NCI-H748 treated with DMSO at 0.1 percent for 48 hours (cell line): ENCODE measurements at places on chromosomes 7 and 10.

DNA sequence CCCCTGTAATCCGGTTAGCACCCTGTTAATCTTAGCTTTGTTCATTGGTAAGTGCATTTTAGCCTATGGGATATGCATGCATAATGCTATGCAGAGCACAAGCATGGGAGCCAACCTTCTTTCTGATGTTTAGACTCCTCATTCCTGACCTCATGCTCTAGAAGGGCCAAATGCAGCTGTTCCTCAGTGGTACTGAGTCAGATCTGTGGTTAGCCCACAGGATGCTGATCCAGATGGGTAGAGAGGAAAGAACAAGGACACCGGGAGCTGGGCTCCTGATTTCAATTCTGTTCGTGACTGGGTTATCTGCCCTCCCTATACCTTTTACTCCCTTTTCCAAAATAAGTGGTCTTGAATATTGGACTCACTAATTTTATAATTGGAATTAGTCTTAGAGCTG lies 31.7 kb upstream of the C10orf90 start:
- DNase-seq = no peak

DNA sequence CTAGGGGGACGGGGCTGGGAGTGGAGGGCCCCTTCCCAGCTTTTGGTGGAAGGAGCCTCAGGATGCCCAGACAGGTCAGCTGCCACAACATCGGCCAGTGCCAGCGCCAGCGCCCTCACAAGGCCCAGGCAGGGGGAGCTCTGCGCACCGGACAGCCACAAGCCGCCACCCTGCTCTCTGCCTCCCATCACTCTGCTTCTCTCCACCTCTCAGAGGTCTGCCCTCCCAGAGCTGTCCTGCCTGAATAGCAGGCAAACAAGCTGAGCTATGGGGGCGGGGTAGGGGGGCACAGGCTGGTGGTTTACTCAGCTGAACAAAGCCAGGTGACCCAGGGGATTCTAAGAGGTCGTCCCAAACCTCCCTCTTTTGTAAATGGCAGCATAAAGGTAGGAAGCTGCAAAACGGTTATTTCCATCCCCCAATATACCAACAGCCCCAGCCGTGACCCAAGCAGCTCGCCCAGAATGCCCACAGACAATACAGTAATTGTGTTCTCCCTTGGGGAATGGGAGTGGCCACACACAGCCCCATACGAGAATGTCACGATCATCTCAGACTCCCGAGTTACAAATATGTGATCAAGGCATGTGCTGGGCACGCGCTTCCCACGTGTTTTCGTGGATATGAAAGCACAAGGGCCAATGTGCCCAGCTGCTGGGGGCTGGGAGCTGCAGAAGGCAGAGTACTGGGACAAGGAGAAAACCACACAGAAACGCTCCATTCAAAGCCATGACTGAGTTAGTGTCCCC lies 19.7 kb downstream of the FAM53B start:
- no peak for DNase-seq

- DNase-seq = no peak
Measured at GRCh38 chr7:116277070-116277469, 66.7 kb downstream of the TES start.

DNA sequence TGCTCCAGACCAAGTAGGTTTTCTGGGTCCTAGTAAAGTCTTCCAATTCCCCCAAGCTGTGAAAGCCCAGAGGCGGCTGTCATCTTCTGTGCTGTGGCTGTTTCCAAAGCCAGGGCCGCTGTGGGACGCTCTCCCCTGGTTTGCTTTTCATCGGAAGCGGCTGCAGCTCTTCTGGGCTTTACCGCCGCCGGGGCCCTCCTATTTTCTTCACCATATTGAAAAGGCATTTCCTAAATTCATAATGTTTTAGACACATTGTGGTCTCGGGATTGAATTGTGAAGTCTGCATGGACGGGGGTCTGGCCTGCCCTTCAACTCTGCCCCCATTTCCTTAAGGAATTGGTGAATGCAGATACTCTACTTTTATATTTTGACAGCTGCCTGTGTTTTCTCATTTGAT lies 551.4 kb upstream of the MGMT start:
- DNase-seq = no peak

DNA sequence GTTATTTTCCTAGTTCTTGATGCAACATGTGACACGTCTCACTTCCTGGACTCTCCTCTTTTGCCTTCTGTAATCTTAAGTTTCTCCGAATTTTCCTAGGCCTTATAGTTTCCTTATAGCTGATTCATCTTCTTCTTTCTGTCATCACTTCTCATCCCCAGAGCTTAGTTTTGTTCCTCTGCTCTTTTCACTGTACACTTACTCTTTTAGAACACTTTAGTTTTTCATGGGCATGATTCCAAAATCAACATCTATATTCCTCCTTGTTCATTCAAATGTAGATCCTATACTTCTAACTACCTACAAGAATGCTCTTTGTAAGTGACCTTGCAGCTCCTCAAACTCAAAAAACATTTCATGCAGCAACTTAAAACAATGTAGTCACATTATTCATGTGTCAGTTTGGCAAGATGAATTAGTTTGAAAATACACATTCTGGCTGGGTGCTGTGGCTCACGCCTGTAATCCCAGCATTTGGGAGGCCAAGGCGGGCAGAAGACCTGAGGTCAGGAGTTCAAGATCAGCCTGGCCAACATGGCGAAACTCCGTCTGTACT lies 13.1 kb upstream of the SLC26A3 start:
- DNase-seq = no peak

GRCh38 chr10:1527951-1528350 lies 209.4 kb downstream of the ADARB2 start:
- DNase-seq = no peak

DNA sequence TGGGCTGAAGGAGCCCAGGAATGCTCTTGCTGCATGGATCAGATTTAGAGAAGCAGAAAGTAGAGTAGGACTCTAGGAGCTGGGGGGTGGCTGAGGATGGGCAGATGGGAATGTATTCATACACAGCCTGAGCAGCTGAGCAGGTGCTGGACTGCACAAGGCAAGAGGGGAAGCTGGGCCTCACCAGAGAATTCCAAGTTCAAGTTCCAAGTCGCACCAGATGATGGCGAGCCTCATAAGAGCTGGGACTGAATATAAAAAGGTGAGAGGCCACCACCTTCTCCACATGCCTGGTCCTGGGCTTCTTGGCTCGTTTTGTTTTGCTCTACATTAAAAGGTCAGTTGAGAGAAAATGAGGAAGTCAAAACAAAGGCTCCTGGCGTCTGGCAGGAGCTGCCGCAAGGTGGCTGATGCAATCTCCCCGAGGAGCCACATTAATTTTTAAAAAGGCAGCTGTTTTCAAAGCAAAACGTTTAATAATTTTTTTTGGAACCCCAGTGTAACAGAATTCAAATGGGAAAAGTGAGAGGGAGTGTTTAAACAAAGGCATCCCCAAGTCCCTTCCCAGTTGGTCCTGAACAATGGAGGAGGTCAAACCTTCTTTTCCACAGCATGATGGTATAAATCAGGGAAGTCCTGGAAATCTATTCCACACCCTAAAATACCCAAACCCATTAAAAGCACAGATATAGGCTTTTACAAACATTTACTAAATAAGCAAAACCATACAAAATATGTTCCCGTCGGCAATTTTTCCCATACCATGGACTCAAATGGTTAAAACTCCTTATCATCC lies 9.5 kb downstream of the CYREN start:
- no peak for DNase-seq

DNA sequence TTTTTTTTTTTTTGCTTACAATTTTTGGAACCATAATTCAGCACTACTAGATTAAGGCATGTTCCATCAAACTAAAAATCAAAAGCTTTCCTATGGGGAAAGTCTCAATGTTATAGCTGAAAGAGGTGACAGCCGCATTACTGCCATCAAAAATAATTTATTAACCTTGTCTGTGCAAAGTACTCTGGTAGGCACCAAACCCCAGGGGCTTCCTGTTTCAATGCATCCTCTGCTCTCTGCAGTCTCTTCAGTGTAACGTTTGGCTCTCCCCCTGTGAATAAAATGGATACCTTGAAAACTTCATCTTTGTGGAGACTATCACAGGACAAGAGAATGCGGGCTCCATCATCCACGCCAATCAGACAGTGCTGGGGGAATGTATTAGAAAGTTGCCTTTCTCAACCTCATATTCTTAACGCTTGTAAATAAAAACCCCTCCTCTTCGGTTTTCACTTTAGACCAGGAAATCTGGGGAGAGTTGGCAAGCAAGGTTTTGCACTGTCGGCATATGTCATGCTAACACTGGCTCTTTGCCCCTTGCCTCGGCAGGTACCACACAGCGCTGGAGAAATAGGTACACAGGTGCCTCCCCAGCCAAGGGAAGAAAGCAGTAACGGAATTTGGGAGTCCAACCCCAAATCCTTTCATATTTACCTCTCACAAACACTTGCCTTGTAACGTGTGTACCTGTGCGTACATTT lies 1.6 kb upstream of the NRG3 start:
- no peak for DNase-seq

GRCh38 chr7:92695308-92696261 lies 105.4 kb upstream of the FAM133B start:
- no peak for DNase-seq

- DNase-seq = no peak
Measured at GRCh38 chr7:146067880-146068279, 48.7 kb upstream of the CNTNAP2 start.

DNA sequence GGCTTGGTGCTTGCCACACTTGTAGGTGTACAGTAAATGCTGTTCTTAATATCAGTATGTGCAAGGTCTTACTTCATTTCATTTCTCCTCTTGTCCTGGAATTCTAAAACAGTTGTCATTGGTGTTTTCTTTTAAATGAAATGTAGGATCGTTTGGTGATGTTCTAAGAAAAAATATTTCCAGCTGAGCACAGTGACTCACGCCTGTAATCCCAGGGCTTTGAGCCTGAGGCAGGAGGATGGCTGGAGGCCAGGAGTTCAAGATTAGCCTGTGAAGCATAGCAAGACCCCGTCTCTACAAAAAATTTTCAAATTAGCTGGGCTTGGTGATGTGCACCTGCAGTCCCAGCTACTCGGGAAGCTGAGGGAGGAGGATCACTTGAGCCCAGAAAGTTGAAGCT lies 32.6 kb upstream of the ELN start:
- no peak for DNase-seq
